DMS153 (cell line): ENCODE measurements at places on chromosomes 4 and X.

DNA sequence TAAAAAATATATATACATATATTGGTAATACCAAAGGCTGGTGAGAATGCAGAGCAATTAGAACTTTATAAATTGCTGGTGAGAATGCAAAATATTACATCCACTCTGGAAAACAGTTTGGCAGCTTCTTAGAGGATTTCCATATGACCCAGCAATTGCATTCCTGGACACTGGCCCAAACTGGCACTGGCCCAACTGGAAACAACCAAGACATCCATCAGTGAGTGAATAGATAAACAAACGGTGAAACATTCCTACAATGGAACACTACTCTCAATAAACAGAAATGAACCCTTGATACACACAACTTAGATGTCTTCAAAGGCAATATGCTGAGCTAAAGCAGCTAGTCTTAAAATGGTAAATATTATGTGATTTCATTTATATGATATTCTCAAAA lies 524.2 kb downstream of the IQCM start:
- no peak for DNase-seq

GRCh38 chr4:60885011-60885410 lies 315.1 kb upstream of the ADGRL3 start:
- no peak for DNase-seq

DNA sequence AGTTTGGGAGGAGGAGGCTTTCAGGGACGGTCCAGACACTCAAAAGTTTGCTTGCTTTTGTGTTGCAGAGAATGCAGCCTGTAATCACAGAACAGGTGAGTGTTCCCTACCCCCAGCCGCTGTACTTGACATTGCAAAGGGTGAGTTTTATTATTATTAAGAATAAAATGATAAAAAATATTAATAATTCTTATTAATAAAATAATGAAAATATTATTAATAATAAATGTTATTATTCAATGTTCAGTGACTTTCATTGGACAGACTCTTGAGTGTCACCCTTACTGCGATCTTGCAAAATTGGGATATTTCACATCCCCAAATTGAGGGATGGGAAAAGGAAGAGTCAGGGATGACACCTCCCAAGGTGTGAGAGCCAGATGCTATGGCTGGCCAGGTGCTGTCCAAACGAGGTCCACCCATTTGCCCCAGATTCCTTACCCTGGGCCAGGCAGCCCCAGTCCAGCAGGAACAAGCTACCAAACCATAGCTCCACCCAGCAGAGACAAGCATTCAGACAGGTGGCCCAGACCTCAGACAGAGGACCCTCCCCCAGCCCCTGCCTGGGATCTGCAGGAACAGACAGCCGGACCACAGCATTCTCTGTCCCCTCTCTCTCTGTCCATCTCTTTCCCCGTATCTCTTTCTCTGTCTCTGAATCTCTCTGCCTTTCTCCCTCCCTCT lies 22.4 kb downstream of the IL3RA start:
- DNase-seq, result no peak

- no peak for DNase-seq
These were observed 156.3 kb upstream of the VEGFC start for GRCh38 chr4:176949029-176949428.

- no peak for DNase-seq
These were observed 223.7 kb downstream of the PDHA2 start for GRCh38 chr4:96063639-96064038.

DNA sequence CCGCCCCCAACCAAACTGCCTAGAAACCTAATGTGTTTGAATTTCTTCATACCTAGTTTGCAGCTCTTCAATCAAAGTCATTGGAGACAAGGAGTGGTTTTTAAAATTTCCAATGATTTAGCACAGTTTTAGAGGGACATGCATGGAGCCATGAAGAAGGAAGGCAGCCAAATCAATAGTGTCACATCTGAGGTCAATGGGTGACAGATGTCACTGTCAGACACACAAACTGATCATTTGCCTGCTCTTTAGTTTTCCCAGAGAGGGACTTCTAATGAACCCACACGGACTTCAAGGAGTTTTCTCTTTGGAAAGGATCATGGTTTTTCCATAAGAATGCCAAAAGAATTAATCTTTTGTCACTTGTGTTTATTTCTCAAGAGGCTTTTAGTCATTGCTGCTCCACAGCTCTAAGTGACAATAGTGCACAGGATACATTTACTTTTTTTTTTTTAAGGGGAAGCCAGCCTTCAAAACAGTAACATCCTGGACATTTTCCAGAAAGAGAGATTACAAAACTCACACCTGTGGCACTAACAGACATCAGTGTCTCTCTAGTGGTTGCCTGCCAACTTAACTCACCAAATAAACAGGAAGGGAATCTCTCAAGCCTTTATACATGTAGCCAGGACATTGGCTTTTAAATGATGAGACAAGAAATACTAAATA lies 251.1 kb upstream of the DIAPH2 start:
- DNase-seq, result peak; percentile 60

- no peak for DNase-seq
These were observed 6.2 kb downstream of the CLCN3 start for GRCh38 chr4:169626331-169627282.

GRCh38 chr4:38723726-38724474 lies 58.9 kb downstream of the TLR10 start:
- DNase-seq, result no peak

- DNase-seq, result no peak
These were observed 36.7 kb upstream of the SLC25A4 start for GRCh38 chr4:185106353-185106752.

- DNase-seq, result no peak
These were observed 168.4 kb upstream of the SMARCAD1 start for GRCh38 chr4:94039226-94039625.

DNA sequence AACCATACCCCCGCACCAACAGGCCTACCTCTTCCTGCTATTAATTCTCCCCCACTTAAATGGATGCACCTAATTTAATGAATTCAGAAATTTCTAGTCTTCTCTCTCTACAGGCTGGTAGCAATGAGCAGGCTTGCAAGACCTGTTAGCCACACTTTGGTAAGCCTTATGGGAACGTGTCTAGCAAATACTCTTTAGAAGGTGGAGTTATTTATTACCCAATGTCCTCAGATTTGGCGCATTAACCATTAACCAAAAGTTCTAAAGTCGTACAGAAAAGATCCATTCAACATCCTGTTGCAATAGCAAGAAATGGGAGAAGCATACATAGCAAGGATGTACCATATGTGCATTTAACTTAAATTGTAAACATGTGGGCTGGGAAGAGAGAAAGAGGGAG lies 47.5 kb downstream of the SLITRK2 start:
- no peak for DNase-seq

GRCh38 chr4:38667085-38667893 lies 3.3 kb downstream of the KLF3 start:
- DNase-seq, result peak; percentile 89

DNA sequence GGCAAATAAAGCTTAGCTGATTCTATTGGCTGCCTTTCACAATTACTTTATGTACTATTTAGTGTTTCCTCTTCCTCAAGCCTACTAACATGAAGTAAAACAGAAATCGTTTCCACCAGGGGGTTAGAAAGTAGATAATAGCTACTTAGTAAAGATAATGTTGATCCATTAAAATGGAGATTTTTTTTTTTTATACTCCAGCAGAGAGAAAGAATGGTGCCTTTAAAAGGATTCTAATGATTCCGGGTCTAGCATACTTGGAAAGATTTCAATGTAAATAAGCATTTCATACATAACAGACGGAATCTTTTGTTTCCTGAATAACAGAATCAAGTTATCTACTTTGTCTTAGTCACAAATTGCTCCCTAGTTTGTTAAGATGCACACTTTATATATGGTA lies 37.1 kb downstream of the GK start:
- no peak for DNase-seq

- no peak for DNase-seq
These were observed 6.5 kb downstream of the ZFYVE28 start for GRCh38 chr4:2411786-2412510.

DNA sequence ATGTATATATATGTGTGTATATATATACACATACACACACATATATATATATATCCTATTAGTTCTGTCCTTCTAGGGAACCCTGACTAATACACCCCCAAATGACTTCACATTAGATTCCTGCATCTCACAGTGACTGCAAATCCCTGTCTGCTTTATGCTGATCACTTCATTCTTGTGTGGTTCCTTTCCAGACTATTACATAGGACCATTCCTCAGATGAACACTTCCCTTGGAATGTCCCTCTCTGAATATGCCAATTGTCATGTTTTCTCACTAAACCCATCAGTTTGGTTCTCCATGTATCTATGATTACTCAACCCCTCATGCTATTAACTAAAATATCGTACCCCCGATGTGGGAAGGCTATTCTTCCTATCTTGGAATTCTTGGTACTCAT lies 605.2 kb upstream of the NR3C2 start:
- no peak for DNase-seq

- DNase-seq, result no peak
These were observed 5.7 kb downstream of the ARL13A start for GRCh38 chrX:100975212-100975611.

DNA sequence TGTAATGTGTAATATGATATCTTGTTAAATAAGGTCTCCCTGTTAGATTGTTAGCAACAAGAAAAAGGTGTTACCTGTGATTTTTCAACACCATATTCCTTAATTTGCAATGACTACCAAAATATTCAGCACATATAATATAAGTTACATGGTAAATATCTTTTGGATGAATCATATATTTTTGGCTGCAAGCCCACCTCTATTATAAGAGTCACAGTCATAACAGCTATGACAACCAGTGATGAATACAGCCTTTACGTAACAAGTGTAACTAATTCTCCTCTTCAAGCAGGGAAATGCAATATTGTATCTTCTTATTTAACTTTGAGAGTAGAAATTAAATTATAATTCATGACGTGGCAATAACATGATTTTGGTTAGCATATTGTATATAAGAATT lies 187.0 kb downstream of the NLGN4X start:
- DNase-seq, result no peak
